ENCODE measurements at places on chromosomes 3 and 15.
A peak's percentile ranks its signal among the peaks of the same experiment; 100 is the strongest.

DNA sequence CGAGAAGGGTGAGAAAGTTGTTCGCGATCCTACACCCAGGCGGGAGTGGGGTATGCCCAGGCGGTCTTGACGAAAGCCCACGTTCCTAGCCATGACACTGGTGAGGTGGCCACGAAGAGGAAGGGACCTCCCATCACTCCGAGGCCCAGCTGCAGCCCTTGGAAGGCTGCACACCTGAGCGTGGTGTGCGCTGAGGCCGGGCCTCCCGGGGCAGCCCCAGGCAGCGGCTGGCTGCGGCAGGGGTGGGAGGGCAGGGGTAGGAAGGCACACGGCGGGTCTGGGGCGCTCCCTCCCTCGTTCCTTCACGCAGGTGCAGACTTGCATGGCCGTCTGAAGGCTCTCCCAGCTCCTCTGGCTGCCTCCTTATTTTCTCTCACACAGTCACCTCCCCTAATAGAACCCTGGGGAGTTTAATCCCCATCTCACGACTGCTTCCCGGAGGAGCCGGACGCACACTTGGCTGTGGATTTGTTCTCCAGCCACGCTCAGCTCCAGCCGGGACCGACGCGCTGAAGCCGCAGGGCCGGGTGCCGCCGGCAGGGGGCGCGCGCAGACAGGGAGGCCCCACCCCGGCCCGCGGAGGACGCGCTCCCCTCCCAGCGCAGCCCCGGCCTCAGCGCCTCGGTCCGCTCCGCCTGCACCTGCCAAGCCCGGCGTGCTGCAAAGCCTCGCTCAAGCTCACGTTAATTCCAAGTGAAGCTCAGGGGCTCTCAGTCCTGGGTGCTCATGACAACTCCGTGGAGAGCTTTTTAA lies 37.8 kb upstream of the MUC4 start:
- DNase-seq = no peak

- DNase-seq = no peak
Observed at GRCh38 chr3:144127700-144128099, 156.1 kb downstream of the DIPK2A start.

DNA sequence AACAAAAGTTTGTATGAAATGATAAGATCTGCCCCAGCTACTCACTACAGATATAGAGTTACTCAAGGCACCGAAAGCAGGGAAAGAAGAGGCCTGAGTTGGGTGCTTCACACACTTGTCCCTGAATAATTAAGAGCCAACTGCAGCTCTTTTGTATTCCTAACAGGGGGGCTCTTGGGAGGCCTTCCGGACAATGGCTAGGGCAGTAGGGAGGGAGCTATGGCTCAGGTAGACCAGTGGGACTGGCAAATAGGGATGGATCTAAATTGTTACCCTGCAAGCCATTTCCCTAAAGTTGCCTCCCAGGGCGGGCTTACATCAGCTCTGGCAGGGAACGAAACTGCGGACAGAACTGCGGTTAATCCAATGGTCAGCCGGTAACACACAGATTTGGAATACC lies 6.2 kb downstream of the SEMA5B start:
- no peak for DNase-seq

DNA sequence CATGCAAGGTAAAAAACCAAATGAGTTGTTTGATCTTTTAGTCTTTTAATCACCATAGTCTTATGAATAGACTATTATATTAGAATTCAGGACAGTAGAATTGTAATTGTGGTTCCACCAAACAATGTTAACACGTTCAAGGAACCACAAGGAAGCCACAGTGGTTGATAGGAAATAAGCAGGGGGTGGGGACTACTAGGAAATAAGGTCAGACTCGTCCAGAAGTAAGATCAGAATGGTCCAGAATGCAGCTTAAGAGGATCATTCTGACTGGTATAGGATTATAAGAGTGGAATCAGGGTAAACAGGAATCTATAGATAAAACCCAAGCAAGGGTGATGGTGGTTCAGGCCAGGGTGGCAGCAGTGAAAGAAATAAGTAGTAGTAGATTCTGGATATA lies 7.5 kb downstream of the MYNN start:
- no peak for DNase-seq

GRCh38 chr15:82184355-82184754 lies 78.2 kb downstream of the EFL1 start:
- DNase-seq = no peak

- peak; percentile 57 for DNase-seq
Observed at GRCh38 chr15:48414015-48414414, 82.8 kb downstream of the DUT start.

DNA sequence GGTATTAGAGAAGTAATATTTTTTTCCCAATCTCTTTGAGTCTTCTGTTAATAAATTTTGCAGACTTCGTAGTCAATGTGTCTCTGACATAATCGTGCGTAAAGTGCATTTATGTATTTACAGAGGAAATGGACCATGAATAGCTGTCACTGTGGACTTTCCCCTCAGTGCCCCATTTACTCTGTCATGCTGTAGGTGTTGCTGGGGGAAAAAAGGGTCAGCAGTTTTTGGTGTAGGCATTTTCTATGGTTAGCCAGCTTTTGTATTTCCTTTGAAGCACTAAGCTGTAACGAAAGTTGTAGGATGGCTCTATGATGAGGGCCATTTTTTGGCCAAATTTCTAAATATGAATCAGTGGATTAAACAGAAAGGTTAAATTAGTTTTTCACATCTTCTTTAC lies 598.4 kb downstream of the FGF12 start:
- DNase-seq = no peak

DNA sequence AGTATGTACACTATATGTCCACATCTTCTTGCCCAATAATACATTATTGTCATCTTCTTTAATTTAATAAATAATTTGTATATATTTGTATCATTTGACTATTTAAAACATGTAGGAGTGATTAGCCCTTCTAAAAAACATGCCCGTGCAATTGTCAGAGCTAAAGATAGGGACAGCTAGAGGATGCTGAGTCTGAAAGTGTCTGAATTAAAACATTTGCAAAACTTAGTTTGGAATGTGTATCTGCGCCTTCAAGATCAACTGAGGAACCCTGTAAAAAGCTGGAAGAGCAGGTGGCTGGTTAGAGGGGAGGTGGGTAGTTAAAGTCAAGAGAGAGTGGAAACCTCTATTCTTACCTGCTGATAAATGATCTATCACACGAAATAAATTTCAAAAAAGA lies 4.7 kb downstream of the SLITRK3 start:
- DNase-seq = no peak

DNA sequence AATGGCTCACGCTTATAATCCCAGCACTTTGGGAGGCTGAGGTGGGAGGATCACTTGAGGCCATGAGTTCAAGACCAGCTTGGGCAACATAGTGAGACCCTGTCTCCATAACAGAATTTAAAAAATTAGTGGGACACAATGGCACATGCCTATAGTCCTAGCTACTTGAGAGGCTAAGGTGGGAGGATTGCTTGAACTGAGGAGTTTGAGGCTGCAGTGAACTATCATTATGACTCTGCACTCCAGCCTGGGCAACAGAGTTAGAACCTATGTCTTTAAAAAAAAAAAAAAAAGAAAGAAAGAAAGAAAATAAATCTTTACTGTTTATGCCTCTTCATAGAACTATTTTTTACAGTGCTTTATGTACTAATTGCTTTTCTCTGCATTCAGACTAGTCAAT lies 84.6 kb upstream of the LMOD3 start:
- DNase-seq = no peak

DNA sequence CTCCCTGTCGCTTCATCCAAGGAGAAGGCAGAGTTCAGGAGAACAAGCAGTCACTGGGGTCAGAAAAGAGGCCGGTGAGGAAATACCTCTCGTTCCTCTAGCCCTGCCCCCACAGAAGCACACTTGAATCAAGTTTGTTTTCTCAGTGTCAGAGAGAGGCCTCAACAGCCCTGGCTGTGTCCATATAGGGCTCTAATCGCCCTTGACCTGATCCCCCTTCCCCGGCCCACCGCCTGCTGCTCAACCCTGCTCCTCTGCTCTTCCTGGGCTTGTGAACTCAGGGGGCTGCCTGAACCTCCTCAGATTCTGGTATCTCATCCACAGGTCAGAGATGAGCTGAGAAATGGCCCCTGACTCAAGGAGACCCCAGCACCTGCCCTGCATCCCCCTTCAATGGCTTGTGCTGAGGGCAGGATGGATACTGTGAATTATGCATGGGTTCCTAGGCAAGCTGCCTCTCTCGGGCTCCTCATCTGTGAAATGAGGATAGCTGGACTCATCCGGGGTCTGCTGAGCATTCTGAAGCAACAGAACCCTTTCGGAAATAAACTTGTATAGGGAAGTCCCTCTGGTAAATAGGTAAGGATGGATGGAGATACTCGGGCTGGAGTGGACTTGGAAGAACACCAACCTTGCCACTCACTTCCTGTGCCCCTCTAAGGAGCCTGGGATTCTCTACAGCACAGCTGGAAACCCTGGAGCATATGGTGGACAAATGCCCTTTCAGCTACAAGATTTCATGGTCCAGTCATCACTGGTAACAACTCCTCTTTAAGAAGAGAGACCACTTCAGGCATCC lies 147.5 kb downstream of the STT3B start:
- DNase-seq = no peak

- DNase-seq = no peak
Observed at GRCh38 chr15:79904271-79904670, 7.5 kb upstream of the MTHFS start.

DNA sequence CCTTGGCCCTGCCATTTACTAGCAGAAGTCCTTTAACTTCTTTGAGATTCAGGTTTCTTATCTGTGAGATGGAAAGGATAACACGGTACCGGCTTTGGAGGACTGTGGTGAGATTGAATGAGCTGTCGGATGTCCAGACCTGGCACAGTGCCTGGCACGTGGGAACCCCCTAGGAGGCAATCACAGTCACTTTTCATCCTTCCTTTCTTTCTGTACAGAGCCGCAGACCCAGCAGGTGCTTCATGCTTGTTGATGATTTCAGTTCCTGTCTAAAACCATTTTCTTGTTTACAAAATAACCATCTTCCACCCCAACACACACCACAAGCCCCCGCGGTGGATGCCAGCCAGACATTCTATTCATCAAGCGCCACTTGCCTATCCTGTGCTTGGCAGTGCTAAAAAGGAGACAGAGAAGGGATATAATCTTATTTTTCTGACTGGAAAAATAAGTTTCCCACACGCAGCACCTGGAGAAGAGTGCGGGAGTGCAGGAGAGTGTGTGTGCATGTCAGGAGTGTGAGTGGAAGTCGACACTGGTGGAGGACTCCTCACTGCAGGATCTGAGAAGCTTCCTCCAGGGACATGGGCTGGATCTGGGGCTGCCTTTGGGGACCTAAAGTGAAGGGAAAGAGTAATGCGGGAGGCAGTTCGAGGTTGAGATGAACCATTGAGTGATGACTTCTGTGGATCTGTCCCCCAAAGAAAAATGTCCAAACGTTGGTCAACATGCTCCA lies 85.7 kb downstream of the ST6GAL1 start:
- no peak for DNase-seq

DNA sequence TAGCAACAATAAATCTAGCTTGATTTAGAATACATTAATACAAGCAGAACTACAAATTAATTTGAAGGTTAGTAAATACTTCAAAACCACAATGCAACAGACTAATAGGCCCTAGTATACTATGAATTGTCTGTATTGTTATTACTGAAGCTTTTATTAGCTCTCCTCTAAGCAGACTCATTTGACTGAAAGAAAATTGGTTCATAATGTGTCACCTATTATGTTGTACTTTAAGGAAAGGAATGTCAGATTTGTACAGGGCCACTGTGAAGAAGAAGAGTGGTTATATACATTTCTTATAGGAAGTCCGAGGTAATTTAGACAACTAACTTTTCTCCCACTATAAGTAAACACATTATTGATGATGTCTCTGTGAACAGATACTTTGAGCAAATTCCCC lies 954.5 kb downstream of the ZPLD1 start:
- no peak for DNase-seq

- DNase-seq = no peak
Observed at GRCh38 chr3:134971306-134971705, 176.2 kb downstream of the EPHB1 start.

Measured in fibroblast of lung (primary cell).